ENCODE measurements at places on chromosomes 7 and 10. TPM values are rescaled to one million over a fixed set of nuclear protein-coding genes. Genes with fewer than 3 reads are reported as not detected.

DNA sequence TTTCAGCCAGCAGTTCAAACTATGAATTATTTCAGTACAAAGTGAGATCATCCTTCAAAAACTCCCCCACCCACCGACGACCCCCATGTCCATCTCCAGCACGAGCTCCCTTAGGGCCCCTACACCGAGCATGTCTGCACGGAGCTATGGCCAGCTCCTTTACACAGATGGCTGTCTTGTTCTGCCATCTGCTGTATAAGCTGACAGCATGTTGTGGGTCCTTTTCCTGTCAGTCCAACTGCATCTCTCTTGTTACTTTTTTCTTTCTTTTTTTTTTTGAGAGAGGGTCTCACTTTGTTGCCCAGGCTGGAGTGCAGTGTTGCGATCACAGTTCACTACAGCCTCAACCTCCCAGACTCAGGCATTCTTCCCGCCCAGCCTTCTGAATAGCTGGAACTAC lies 21.6 kb downstream of the NPC1L1 start:
- DNase-seq, result no peak

GRCh38 chr10:48769706-48770435 lies 85.2 kb downstream of the WDFY4 start:
- no peak for DNase-seq

Gene PAX4
- total RNA-seq, result not detected

Gene PNLIPRP2
- total RNA-seq, result not detected

DNA sequence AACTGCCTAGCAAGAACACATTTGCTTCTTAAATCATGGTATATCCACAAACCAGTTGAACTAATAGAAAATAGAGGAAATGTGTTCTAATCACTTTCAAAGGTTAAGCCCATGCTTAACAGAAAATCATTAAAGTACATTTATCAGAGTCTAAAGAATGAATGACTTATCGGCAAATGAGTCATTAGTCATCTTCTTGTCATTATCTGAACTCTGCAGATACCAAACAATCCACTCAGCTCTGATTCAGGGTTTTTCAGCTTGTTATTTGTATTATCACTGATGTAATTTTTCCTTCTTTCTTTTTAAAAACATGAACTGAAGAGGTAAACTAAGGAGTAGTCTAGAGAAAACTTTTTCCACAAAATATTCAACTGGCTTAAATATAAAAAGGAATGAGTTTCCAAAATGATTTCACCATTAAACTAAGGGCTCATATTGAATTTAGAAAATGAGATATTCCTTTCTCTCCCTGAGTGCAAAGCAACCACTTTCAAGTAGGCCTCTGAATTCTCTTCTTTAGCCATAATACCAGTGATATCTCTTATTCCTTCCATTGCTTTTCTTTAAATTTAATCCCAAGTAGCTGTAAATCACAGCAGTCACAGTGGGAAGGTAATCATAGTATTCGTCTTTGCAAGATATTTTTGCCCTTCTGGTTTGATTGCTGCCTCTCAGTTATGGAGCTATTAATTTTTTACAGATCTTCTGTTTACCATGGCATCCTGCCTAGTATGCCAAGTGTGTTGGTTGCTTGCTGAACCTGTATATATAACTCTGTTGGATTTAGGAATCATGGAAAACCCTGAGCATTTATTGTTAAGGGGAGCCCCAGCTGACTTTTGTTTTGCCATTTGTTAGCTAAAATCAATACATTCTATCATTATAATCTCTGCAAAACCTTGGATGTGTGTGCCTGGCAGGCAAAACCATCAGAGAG lies 125.1 kb downstream of the THSD7A start:
- no peak for DNase-seq

DNA sequence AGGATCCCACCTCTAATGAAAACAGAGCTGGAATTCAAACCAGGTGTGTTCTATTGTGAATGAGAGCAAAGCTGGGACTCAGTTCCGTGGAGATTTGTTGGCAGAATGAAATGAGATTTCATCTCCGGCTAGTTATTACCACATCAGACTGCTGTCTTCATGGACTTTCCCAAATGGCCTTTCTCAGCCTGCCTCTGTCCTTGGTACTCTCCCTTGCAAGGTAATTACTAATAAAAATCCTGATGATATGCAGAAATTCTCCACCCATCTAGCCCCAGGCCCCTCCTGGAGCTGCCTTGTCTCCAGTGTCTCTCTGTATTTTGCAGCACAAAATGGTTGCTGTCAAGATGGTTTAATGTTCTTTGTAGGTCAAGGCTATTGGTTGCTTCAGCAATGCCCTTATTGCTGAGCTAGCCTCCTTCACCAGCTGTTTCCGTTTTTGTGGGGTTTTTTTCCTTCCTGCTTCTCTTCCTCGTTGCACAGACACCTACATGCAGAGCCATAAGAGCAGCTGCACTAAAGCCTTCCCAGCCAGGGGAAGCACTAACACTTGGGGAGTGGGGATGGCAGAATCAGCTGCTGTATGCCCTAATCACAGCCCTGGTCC lies 185.0 kb upstream of the GHITM start:
- no peak for DNase-seq

DNA sequence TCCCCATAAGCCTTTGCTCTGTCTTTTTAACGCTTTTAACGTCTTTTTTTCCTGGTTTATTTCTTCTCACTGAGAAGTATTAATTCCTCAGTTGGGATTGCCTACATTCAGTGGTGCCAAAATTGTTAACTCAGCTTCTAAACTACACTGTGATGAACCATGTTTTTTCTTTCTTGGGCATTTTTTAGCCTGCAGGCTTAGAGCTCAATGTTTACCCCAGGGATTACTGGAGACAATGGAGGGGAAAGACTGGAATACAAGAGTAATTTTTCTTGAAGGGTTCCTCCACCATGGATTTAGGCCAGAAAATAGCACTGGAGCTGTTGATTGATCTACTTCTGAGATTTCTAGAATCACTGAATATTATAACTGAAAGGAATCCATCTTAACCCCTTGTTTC lies 19.8 kb downstream of the STAMBPL1 start:
- no peak for DNase-seq

- no peak for DNase-seq
Observed at GRCh38 chr10:96138102-96138501, 8.0 kb downstream of the ZNF518A start.

GRCh38 chr10:44293306-44293778 lies 91.6 kb downstream of the CXCL12 start:
- DNase-seq, result no peak

Gene SDK1
- total RNA-seq, result 0.54 TPM

DNA sequence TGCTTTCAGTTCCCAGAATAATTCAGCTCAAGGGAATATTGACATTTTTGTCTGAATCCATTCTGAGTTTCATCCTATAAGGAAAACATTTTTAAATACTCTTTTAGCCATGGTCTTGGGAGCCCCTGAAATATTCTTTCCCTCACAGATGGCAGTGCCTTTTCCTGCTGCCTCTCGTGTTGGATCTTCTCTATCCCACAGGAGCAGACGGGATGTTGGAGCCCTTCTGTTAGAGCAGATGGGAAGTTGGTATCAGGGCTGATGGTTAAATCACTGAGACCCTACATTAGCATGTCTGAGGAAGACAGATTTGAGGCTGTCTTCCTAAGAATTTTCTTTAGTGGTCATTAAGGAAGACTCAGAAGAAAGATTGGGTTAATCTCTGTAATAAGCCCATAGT lies 737.8 kb downstream of the LRMDA start:
- no peak for DNase-seq

DNA sequence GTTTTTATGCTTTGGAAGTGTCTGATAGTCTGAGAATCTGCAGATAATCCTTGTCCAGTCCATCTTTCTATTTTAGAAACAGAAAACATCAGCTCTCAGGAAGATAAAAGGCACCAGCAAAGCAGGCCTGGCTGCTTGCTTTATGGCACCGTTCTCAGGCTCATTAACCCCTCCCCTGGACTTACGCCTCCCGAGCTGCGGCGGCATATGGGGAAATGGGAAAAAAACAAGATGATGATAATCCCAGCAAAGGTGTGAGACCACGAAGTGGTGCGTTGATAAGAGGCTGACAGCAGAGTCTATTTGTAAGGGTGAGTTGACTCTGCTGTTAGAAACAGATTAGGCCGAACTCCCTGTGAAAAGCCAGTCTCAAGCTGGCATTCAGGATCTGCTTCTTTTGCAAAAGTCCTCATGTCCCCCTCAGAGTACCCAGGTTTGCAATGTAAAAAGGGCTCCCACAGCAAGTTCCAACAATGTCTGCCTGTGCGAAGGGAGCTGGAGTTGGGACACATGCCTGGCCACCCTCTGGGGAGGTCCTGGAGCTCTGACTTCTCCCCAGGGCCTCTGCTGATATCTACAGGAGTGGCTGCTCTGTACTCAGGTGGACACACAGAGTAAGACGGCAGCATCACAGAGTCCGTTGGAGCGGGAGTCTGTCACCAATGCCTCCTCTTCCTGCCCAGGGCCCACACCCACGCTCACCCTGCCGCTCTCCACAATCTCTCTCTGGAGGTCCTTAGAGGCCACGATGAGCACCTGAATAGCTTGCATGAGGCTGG lies 54.3 kb downstream of the SPDYE5 start:
- no peak for DNase-seq

GRCh38 chr10:53573498-53573897 lies 800.9 kb upstream of the MBL2 start:
- DNase-seq, result no peak

GRCh38 chr7:34806831-34807230 lies 148.8 kb downstream of the NPSR1 start:
- DNase-seq, result no peak

Gene SPAM1
- total RNA-seq, result not detected

DNA sequence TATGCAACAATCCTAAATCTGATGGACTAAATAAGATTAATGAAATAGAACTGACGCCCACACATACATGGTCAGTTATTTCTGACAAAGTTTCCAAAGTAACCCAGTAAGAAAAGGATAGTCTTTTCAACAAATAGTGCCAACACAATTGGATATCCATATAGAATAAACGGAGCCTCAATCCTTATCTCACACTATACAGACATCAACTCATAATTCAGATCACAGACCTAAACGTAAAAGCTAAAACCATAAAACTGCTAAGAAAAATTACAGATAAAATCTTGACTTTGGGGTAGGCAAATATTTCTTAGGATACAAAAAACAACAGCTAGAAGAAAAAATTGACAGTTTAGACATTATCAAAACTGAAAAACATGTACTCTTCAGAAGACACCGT lies 8.5 kb downstream of the CACUL1 start:
- DNase-seq, result no peak

Gene CPN1
- total RNA-seq, result not detected

Gene CNPY1
- not detected for total RNA-seq

Gene CHN2
- total RNA-seq, result 0.80 TPM

Gene PON3
- 0.32 TPM for total RNA-seq

Gene HERPUD2
- total RNA-seq, result 21.3 TPM

Gene APBB1IP
- total RNA-seq, result 68.0 TPM

GRCh38 chr7:41554481-41554880 lies 148.4 kb downstream of the INHBA start:
- no peak for DNase-seq

Gene NCF1
- 1.8 TPM for total RNA-seq

Gene OR2A1
- not detected for total RNA-seq

Gene ALOX5
- 0.62 TPM for total RNA-seq

GRCh38 chr10:132222726-132223125 lies 36.0 kb downstream of the DPYSL4 start:
- DNase-seq, result no peak

GRCh38 chr7:108716783-108717182 lies 147.1 kb downstream of the DNAJB9 start:
- no peak for DNase-seq

Gene ACSL5
- 50.3 TPM for total RNA-seq

Gene ENKUR
- total RNA-seq, result not detected

- DNase-seq, result no peak
Observed at GRCh38 chr7:97269741-97270140, 152.2 kb downstream of the SDHAF3 start.

GRCh38 chr7:103380395-103381191 lies 33.1 kb downstream of the PSMC2 start:
- DNase-seq, result no peak

GRCh38 chr10:32938554-32939061 lies 19.4 kb downstream of the ITGB1 start:
- DNase-seq, result no peak

- DNase-seq, result no peak
Observed at GRCh38 chr7:75925717-75926435, 10.9 kb downstream of the POR start.

GRCh38 chr7:36208426-36208825 lies 55.4 kb downstream of the EEPD1 start:
- DNase-seq, result no peak

- DNase-seq, result no peak
Observed at GRCh38 chr7:1713502-1714484, 43.7 kb downstream of the ELFN1 start.

Data from activated naive CD8-positive, alpha-beta T cell treated with anti-CD3 and anti-CD28 coated beads for 36 hours (primary cell).